C1 segment of cervical spinal cord (tissue), 14 donors: ENCODE measurements at places on chromosomes 16 and 17.

DNA sequence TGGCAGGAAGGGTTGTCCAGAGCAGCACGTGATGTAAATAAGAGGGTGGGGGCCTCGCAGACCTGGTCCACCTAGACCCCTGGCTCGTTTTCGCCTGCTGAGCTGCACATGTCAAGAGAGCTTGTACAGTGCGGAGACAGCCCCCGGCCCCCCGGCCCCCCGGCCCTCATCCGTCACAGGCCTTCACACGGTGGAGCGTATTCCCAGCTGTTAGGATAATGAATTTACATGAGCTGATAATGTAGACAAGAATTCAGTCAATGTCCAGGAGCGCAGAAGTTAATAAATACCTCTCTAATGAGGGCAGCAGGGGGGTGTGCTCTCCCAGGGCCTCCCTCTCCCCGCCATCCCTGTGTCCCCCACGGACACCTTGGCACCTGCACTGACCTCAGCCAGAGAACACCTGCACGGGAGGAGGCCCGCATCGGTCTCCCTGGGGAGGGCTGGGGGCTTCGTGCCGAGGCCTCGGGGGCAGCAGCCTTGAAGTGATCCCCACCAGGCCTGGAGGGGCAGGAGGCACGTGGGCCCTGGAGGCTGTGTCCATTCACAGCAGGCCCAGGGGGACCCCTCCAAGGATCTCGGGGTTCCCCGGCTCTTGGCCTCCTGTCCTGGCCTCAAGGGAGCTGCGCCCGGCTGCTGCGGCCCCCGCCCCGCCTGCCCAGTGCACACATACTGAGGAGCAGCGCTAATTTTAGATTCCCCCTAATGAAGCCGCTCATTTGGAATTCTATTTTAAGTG is 14.6 kb downstream of the GSE1 start:
- DNase-seq: no peak

GRCh38 chr16:68444056-68444657 is 4.2 kb downstream of the SMPD3 start:
- DNase-seq: no peak

DNA sequence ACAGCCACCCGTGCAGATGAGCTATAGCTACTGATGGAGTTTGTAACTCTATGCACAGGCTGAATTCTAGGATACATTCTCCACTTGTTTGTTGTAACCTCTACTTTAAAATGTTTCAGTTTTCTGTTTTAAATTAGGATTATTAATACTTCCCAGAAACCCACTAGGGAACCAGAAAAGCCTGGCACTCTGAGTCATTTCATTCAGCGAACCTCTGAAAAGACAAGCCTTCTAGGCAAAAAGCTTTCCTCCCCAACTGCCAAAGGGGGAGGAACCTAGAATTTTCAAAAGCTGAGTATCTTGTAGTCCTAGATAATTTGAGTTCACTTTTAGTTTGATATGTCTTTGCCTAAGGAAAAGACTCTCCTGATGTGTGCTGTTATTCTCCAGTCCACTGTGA is 43.2 kb downstream of the GOSR1 start:
- no peak for DNase-seq

DNA sequence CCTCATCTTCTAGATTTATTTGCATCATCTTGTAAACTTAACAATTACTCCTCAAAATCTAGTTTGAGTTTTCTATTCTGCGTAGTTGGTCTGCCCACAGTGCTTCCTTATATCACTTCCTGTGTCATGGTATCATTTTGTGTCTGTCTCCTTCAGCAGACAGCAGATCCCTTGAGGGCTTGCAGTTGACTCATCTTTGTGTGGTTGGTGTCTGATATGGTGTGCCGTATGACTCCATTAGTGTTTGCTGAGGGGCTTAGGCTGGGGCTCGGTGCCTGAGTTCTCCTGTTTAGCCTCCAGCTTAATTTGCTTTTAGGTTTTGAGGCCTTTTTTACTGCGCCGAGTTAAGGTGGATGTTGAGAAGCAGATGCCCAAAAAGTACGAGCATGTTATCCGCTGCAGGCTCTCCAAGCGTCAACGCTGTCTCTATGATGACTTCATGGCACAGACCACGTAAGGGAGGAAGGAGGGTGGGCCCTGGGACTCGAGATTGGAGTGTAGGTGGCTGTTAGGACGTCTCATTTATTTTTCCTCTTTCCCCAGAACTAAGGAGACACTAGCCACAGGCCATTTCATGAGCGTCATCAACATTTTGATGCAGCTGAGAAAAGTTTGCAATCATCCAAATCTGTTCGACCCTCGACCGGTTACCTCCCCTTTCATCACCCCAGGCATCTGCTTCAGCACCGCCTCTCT is 16.9 kb downstream of the SRCAP start:
- no peak for DNase-seq

DNA sequence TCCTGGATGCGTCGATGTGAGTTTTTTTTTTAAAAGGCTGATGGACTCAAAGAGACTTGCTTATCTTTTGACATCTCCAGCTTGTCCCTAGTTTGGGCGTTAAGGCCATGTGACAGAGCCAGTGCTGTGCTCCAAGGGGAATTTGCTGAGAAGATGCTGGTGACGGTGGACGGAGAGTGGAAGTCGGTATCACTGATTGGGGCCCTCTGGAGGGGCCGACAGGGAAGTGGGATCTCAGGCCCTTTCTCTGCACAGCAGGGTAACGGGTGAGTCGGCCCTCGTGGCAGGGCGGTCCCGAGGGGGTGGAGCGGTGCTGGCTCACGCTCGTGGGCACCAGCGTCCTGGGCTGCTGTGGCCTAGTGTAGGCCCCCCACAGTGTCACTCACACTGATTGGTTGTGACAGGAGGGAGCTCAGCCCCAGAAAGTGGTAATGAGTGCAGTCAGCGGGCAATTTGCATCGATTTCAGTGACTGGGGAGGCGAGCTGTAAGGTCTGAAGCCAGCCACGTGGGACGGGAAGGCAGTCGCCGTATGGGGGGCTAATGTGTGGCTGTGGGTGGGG is 91.3 kb downstream of the TBC1D16 start:
- no peak for DNase-seq

- DNase-seq: peak; percentile 67
These were observed 24.2 kb downstream of the STAT5A start for GRCh38 chr17:42312285-42313130.

DNA sequence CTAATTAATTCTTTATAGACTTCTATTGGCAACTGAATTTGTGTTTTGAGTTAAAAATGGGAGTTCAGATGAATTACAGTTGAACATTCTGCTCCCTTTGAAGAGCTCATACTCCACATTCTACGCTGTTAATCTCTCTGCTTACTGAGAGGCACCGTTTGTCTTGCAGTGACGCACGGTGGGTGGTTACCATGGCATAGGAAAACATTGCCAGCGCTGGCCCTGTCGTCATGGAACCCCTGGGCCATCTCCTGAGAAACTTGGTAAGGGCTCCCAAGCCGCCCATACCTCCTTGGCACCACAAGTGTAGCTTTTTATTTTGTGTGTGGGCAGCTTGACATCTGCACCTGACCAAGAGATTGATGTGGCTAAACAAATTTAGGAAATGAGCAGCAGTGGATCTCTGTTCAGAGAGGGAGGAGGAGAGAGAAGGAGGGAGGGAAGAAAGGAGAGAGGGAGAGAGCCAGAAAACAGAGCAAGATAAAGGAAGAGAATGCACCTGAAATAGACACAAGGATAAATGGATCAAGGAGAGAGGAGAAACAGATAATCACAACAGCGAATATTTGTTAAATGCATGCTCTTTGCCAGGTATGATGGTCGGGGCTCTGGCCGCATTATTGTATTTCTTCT is 398.5 kb downstream of the HAPSTR1 start:
- DNase-seq: no peak

GRCh38 chr16:19654147-19654546 is 63.9 kb downstream of the KNOP1 start:
- no peak for DNase-seq

GRCh38 chr17:68141050-68141449 is 105.5 kb downstream of the KPNA2 start:
- no peak for DNase-seq

- no peak for DNase-seq
These were observed 24.9 kb downstream of the CCL4 start for GRCh38 chr17:36128411-36128978.

GRCh38 chr16:84813141-84813934 is 6.4 kb upstream of the CRISPLD2 start:
- DNase-seq: no peak

GRCh38 chr16:84751947-84752346 is 52.1 kb downstream of the USP10 start:
- no peak for DNase-seq

DNA sequence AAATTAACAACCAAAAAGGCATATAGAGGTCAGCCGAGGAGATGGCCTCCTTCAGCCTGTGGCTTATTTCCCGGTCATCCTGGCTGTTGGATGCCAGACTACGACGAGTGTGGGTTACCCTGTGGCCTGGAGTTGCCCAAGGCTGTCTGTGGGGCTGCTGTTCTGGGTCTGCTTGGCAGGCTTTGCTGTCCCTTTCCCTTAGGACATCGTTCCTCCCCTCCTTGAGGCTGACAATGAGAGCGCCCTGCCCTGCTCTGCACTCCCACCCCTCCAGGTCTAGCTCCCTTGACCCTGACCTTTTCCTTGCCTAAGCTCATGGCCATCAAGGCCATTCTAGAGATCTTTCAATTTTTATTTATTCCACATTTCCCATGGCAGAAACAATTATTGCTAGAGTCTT is 1.9 kb upstream of the CBFB start:
- DNase-seq: no peak

GRCh38 chr16:26102369-26102768 is 410.6 kb downstream of the HS3ST4 start:
- no peak for DNase-seq

DNA sequence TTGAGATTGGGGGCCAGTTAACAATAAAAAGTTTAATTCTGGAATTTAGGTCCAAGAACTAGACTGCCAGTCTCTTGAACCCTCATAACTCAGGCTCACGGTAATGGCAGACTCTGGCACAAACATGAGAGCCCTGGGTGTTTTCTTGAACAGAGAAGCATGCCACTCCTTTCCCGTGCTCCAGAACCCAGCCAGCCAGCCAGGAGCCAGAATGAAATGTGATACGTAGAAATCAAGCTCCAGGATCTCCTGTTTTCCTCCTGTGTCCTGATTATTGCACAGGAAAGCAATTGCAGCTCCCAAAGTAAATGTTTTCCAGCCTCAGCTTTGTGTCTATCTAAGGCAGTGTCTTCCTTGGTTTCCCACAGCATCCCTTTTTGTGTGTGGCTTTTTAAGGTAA is 46.2 kb upstream of the NOL11 start:
- no peak for DNase-seq

DNA sequence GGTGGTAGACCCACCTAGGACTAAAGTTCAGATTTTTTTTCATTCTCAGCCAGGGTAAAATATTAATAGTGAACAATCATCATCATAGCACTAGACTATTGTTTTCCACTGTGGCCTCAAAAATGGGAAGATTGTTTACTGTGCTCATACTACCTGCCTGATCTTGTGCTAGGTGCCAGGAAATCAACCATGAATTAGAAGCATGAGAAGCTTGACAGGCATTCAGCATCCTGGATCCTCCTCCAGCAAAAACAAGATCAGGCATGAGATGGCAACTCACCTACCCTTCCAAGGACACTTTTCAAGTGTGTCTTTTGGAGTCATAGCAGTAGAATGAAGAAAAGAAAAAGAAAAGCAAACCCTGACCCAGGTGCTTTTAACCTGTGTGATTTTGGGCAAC is 174.2 kb downstream of the CYLD start:
- no peak for DNase-seq

GRCh38 chr17:10112962-10113361 is 85.4 kb downstream of the GAS7 start:
- DNase-seq: no peak

DNA sequence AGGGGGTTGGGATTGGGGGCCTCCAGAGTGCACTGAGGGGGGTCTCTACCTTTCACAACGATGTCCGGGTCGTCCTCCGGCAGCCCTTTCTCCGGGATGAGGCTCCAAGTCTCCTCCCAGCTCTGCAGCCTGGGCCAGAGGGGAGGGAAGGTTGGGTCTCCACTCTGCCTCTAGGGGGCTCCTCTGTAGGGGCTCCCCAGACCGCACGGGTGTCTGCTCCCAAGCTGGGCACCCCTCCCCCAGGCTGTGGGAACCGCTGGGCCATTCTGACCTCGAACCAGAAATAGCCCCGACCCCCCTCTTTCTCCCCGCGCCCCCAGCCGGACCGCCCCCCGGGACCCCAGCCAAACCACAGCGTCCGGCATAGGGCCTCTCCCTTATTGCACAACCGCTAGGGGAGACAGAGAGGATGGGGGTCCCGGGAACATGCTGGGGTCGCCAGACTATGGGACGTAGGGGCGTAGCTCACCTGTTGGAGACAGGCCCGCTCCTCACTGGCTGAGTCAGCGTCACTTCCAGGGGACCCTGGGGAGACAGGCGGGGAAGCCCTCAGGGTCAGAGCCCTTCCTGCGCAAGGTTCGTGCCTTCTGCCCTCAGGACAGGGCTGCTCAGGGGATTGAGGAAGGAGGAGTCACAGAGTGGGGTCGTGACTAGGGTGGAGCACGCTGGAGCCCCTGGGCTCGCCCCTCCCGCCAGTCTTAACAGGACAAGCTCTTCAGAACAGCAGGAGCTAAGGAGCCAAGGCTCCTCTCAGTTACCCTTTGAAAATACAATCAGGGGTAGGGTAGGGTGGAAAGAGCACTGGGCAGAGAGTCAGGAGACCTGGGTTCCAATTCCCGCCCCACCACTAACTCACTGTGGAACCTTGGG is 2.7 kb downstream of the PLEKHH3 start:
- DNase-seq: no peak
